ENCODE measurements at places on chromosomes 7 and 10. TPM values are rescaled to one million over a fixed set of nuclear protein-coding genes. Genes with fewer than 3 reads are reported as not detected.

SFXN2 gene
- 1.1 TPM for total RNA-seq

PSMC2 gene
- 118 TPM for total RNA-seq

ITPRIP gene
- total RNA-seq, result 11.3 TPM

DNA sequence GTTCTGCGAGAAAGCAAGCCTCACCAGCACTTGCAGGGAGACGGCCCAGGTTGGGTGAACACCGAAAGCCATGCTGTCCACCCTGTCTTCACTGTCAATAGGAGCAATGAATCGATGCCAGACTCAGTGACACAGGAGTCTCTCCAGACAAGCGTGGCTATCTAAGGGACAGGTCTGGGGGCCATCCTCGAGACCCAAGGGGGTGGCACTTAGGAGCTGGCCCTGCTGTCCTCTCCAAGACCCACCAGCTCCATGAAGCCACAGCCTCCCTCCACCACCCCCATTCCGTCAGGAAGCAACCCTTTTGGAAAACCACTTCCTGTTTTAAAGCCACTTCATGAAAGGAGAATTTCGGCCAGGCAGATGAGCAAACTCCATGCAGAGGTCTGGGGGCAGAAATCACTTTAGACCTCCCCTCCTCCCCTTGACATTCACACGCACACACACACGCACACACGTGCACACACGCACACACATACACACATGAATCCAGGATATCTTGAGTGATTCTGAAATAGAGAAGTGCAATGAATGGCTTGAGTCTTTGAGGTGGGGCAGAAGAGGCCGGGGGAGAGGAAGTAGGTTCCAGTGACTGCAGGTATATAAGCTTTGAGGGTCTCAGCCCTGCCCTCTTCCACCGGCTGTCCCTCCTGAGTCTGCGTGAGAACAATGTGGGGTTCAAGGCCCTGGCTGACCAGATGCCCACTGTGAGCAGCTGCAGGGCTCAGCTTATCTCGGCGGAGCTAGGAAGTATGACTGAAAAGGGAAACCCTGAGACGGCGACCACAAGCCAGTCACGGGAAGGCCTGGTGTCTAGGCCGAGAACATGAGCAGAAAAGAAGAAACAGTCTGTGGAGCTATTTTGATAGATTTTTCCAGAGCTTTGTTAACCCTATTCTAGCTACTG lies 25.0 kb downstream of the RGS10 start:
- peak; percentile 31 for DNase-seq

- no peak for DNase-seq
Measured at GRCh38 chr10:103125323-103126267, 67.5 kb downstream of the NT5C2 start.

DNA sequence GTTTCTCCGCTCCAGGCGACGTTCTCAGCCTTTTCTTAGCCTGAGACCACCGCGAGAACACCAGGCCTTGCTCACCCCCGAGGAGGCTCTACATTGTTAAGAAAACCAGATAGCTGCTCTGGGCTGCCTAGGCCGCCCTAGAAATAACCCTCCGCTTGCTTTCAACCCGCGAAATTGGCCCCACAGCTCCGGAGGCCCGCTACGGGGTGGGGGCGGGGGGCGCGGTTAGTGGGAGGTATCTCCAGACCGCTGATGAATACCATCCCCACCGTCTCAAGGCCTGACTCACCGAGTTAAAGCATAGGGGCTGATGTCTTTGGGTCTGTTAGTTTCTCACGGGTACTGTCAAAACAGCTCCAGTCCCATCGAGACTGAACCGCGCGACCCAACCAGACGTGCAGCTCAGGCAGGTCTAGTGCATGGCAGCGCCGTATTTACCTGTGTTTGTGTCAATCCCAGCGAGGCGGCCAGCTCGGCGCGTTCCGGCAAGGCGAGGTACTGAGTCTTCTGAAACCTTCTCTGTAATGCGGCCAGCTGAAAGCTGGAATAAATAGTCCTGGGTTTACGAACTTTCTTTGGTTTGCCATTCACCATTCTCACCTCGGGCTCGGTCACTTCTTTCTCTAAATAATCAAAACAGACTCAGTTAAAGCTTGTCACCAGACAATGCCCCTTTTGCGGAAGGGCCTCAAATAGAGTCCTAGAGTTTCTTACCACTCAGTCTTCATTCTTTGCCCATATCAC lies 2.7 kb downstream of the DLX5 start:
- DNase-seq, result no peak

- DNase-seq, result peak; percentile 7
Measured at GRCh38 chr10:112026438-112026837, 157.1 kb downstream of the GPAM start.

HK1 gene
- 96.6 TPM for total RNA-seq

DNA sequence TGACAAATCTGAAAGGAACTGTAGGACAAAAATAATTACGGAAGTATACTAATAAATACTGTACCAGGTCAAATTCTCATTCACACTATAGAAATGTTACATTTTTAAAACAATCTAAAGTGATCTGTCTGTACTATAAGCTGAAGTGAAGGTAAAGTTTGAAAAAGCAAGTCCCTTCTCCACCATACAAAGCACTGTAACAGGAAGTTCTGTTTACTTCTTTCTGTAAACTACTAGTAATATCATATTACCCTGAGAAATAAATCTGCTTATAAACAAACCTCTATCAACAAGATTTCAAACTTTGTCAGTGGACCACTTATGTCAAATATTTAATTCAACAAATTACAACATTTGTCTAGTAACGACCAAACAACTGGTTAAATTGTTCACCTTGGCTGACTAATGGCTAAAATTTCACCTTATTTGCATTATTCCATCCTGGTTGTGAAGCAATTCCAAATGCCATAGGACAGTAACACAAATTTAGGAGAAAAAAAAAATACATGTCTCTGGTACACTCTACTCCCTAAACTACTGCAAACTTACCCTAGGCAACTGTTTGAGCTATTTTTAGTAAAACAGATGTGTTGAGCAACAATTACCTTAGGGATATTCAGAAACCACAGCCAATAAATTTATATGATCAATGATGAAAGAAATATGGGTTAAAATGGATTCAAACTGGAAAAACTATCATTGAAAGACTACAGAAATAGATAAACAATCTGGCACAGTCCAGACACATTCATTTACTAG lies 126.0 kb downstream of the NRBF2 start:
- no peak for DNase-seq

OPN4 gene
- total RNA-seq, result not detected

DNA sequence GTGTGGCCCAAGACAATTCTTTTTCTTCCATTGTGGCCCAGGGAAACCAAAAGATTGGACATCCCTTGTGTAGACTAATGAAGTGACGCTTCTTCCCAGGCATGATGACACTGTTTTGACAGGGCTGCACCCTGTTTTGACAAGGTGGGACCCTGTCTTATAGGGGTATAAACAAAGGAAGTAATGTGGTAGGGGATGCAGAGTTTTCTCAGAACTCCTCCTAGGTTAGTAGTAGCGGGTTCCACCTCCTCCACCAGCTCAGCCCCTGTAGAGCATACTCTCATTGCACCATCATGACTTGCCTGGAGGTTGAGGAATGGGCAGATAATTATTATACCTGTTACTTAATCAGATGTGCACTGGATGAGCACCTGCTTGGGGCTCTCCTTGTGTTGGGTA lies 123.1 kb downstream of the CCNY start:
- no peak for DNase-seq

GRCh38 chr7:28055161-28055544 lies 125.4 kb downstream of the JAZF1 start:
- peak; percentile 37 for DNase-seq

DNA sequence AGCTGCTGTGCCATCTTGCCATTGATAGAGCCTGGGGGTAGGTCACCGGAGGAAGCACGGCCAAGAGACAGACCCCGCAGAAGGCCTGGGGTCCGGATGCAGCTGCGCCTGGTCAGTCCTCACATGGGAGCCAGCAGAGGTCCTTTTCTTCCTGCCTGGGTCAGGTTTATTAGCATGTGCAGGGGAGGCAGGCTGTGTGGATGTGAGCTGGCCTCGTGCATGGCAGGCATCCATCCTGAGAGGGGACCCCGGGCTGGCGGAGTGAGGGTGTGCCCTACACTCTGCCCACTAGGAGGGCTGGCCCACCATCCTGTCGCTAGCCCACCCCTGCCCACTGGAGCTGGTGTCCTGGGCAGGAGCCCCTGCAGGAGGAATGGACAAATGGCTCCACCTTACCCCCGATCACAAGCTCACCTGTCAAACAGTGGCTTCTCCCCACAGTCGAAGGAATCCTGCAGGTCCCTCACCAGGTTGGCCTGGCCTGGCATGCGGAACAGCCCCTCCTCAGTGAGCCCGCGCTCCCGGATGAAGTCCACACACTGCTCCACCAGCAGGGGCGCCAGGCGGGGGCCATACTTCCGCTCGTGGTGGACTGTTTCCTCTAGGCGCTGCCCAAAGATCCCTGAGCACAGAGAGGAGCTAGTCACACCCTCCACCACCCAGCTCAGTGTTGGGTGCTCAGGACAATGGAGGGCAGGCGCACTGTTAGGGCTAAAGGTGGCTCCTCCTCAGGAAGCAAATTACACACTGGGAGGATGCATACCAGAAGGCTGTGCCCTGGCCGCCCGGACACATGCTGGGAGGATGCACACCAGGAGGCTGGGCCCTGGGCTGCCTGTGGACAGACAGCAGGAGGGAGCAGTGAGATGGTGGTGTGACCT lies 145.4 kb downstream of the ARHGAP22 start:
- no peak for DNase-seq

FAM25C gene
- not detected for total RNA-seq

GRCh38 chr7:115217373-115217772 lies 295.5 kb downstream of the MDFIC start:
- peak; percentile 39 for DNase-seq

LZTS2 gene
- total RNA-seq, result 95.2 TPM

CUBN gene
- 0.65 TPM for total RNA-seq

SNX10 gene
- total RNA-seq, result 1.4 TPM

DNA sequence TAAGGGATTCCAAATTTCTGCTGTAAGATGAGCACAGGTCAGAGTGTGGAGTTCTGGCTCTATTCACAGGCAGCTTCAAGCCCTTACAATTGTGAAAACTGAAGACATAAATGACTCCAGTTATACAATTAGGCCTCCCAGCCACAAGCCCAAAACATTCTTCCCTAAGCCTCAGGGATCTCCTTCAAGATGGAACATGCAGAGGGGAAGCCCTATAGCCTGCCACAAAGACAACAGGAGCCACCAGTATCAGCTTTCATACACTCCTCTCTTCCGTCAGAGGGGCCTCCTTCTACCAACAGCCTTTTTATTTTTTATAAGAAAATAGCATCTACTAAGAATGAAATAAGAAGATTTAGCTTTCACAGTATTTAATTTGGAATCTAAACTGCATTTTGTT lies 46.5 kb downstream of the DLD start:
- no peak for DNase-seq

LBX1 gene
- total RNA-seq, result not detected

GRCh38 chr7:142308918-142309317 lies 51.1 kb upstream of the PRSS58 start:
- no peak for DNase-seq

DNA sequence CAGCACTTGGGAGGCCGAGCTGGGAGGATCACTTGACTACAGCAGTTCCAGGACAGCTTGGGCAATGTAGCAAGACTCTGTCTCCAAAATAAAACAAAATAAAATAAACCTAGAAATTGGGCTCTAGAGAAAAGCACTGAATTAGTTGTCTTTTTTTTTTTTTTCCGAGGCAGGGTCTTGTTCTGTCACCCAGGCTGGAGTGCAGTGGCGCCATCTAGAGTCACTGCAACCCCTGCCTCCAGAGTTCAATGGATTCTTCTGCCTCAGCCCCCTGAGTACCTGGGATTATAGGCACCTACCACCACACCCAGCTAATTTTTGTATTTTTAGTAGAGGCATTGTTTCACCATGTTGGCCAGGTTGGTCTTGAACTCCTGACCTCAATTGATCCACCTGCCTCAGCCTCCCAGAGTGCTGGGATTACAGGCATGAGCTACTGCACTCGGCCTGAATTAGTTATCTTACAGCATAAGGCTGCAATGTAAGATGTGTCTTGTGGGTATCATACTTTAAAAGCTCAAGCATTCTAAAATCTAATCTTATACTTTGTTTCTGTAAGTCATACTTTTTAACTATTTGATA lies 12.8 kb downstream of the MEIG1 start:
- DNase-seq, result no peak

GRCh38 chr10:127576740-127577161 lies 27.6 kb downstream of the NPS start:
- DNase-seq, result no peak

- DNase-seq, result no peak
Measured at GRCh38 chr7:130223646-130224045, 16.0 kb downstream of the SSMEM1 start.

- no peak for DNase-seq
Measured at GRCh38 chr7:121272676-121273075, 56.1 kb upstream of the WNT16 start.

DNA sequence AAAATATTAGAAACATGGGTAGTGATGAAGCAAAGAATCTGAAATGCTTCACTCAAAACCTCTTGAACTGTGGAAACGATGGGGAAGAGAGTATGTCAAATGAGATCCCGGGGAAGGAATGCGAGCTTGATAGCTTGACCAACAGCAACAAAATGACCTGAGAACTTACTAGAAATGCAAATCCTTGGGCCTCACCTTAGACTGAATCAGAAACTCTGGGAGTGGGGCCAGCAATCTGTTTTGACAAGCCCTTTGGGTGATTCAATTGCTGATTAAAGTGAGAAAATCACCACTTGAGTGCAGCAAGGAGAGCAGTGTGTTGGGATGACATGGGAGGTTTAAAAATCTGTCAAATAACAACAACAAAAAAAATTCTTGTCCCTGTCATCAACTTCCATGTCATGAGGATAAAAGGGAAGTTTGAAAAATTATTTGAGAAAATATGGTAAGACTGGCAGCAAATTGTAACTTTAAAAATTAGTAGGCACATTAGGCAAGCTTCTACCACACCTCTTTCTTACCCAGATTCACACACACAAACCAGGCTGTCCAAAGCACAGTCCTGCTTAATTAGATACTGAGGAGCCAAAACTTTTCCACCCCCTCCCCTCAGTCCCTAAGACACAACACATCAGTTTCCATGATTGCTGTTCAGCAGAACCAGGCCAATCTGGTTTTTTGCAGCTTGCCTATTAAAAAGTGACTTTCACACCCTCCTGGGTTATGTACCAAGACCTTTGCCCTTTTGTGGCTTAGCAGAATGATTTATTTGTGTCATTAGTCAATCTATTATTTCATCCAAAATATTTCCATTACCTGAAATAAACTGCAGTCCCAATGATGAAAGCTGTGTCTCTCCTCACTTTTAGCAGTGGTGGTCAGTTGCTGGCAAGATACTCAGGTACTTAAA lies 15.6 kb downstream of the CALCR start:
- peak; percentile 7 for DNase-seq

DNA sequence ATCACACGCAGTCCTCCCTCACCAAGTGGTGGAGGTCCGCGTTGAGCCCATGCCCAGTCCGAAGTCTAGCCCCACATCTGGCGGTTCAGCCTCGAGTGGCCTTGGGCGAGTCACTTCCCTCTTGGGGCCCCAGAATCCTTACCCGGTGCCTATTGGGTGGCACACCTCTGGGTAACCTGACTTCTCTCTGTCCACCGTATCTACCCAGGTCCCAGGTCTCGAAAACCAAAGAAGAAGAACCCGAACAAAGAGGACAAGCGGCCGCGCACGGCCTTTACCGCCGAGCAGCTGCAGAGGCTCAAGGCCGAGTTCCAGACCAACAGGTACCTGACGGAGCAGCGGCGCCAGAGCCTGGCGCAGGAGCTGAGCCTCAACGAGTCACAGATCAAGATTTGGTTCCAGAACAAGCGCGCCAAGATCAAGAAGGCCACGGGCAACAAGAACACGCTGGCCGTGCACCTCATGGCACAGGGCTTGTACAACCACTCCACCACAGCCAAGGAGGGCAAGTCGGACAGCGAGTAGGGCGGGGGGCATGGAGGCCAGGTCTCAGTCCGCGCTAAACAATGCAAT lies 4.3 kb downstream of the EN2 start:
- DNase-seq, result no peak

GRCh38 chr10:79254333-79255006 lies 92.8 kb upstream of the PPIF start:
- DNase-seq, result no peak

GALNT17 gene
- not detected for total RNA-seq
